Caudate nucleus (tissue), 63 donors: ENCODE measurements at places on chromosomes 7 and 10.
A peak's percentile ranks its signal among the peaks of the same experiment; 100 is the strongest.

DNA sequence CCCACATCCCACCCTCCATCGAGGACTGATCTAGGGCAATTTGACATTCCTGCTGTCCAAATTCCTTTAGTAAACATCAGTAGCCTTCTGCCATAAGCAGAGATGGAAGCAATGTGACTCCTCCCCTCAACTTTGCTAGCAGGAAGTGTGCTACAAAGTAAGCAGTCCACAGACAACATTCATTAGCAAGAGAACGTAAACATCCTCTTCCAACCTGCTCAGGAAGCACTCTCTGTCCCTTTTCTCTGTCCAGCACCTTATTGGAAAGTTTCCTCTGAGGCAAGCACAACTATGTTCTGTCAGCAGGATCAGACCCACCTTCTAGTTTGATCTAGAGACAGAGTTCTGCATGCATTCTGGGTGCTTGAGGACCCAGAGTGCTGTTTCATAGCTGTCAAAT, 48.1 kb upstream of the LRGUK start:
- DNase-seq, result no peak

GRCh38 chr7:107234436-107234835, 65.6 kb downstream of the HBP1 start:
- DNase-seq, result no peak

DNA sequence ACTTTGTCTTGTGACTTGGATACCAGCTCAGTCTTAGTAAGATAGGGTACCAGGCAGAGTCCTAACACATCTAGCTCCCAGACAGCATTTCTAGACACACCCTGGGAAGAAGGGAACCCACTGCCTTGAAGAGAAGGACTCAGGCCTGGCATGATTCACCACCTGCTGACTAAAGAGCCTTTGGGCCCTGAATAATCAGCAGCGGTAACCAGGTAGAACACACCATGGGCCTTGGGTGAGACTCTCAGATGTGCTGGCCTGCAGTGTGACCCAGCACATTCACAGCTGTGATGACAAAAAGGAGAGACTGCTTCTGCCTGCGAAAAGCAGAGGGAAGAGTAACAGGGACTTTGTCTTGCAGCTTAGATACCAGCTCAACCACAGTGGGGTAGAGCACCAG, 10.4 kb upstream of the TNKS2 start:
- DNase-seq, result no peak

DNA sequence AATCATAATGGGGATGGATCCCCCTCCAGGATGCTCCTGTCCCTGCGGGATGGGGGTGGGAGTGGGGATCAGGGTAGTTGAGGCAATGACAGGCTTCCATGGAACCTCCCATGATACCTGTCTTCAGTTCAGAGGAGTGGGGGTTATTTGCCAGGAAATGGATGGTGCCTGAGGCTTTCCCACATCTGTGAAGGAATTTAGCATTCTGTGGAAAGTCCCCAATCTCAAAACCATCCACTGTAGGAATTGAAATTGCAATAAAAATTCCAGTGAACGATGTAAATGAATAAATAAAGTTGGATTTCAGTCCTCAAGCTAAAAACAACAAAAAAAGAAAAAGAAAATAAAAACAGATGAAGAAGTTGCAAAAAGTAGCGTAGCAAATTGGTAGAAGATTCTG, 81.9 kb downstream of the CHRM2 start:
- DNase-seq, result no peak

- no peak for DNase-seq
These were observed 24.0 kb upstream of the RNF32 start for GRCh38 chr7:156616269-156617202.

DNA sequence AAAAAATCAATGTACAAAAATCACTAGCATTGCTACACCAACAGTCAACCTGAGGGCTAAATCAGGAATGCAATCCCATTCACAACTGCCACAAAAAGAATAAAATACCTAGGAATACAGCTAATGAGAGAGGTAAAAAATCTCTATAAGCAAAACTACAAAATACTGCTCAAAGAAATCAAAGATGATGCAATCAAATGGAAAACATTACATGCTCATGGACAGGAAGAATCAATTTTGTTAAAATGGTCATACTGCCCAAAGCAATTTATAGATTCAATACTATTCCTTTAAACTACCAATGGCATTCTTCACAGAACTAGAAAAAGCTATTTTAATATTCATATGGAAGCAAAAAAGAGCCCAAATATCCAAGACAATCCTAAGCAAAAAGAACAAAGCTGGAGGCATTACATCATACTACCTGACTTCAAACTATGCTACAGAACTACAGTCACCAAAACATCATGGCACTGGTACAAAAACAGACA, 116.3 kb downstream of the HPSE2 start:
- DNase-seq, result no peak

DNA sequence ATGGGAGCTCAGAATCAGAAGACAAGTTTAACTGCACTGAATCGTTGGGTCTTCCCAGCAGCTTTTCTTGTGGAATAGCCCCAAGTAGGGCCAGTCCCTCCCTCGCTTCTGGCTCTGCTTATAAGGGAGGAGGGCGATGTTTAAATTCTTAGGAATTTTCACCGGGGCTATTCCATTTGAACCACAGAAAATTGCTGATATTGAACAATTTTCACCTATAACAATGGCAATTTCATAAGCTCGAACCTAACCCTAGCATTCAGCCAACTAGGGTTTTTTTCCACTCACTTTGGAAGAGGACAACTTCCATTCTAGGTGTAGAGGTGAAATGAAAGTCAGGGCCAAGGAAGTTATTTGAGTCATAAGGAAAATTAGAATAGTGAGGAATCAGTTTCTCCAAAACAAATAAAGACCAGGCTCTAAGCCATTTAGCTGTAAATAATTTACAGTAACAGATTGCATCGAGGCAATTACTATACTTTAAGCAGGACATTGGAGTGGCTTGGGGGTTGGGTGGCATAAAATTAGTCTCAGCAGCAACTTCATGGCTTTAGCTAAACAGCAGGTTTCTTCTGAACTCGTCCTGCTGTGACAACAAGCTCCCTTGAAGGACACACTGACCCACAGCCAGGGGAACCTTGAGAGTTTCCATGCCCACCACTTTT, 1.5 kb upstream of the ATP6V0A4 start:
- DNase-seq, result no peak

GRCh38 chr10:83166344-83166743, 973.0 kb upstream of the GHITM start:
- DNase-seq, result no peak

DNA sequence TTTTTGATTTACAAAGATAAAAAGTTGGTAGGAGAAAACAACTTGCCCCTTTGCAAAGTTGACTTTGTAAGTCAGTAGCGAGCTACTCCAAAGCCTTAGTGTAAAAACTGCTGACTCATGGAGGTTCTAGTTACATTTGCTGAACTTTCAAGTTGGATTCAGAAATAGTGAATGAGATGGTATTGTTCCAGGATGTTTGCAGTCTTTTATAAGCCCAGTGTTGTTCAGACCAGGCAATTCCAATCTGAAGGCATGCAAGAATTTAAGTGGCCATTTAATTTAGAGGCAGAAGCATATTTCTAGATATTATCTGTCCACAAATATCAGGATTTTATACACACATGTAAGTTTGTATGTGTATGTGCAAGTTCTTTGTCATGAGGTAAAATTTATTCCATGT, 21.6 kb downstream of the TES start:
- DNase-seq, result no peak

- DNase-seq, result no peak
These were observed 148.0 kb downstream of the LRRN3 start for GRCh38 chr7:111238886-111239285.

DNA sequence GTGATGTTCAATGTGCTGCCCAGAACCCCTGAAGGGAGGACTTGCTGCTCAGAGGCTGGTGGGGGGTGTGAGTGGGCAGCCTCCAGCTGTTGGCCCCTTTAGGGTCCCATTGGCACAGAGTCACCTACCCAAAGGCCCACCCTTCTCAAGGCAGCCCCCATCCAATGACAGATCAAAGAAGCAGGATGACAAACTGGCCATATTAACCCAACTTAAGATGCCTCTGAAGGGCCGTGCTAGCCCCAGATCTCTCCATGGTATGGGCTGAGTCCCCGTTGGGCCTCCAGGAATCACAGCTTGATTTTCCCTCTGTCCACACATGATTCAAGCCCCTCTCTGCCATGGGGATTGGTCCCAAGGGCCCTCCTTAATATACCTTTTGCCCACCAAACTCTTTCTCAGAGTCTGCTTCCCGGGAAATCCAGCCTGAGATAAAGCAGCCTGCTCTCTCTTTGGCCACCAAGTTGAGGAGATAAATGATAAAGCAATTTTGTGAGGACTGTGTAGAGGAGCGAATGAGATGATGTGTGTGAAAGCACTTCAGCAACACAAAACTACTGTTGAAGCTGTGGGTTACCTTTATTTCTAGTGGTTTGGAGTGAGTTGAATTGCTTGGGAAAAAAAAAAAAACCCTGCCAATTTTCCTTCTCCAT, 38.2 kb upstream of the C10orf71 start:
- DNase-seq, result no peak

- DNase-seq, result peak; percentile 23
These were observed 23.4 kb downstream of the ATOH7 start for GRCh38 chr10:68208424-68209042.

- no peak for DNase-seq
These were observed 482.2 kb downstream of the PLXDC2 start for GRCh38 chr10:20298417-20298816.

DNA sequence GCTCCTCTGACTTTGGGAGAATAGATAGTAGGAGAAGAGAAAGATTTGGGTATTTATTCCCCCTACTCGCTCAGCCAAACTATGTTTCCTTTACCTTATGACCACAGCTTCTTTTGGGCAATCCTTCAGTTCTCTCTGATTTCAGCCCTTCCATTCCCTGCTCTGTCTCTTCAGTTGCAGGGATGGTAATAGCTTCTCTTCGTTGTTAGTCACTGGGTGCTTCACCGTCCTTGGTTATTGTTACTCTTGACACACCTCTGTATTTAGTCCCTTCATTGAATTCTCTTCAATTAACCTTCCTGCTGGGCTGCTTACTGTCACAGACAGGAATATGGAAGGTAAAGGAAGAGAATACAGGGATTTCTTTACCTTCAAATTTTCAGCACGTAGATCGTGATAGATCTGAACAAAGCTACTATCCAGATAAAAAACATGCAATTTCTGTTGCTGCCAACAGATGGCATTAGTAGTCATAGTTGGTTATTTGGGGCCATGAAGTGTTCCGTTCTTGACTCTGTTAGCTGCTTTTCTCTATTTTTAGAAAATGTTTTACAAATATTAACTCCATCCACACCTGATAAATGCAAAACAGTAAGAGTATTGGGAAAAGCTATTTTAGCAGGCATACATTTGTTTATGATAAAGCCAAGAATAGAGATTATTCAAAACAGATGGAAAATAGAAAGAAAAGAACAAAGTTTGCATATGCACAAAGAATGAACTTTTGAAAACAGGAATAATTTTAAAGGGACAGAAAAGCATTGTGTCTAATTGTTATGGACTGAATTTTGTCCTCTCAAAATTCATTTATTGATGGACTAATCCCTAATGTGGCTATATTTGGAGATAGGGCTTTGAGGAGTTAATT, 14.0 kb upstream of the PTTG1IP2 start:
- DNase-seq, result no peak

- no peak for DNase-seq
These were observed 153.2 kb upstream of the LYZL2 start for GRCh38 chr10:30782537-30783461.

GRCh38 chr10:96673318-96674099, 46.8 kb downstream of the PIK3AP1 start:
- DNase-seq, result no peak

- no peak for DNase-seq
These were observed 175.3 kb upstream of the KLF14 start for GRCh38 chr7:130909161-130909836.

DNA sequence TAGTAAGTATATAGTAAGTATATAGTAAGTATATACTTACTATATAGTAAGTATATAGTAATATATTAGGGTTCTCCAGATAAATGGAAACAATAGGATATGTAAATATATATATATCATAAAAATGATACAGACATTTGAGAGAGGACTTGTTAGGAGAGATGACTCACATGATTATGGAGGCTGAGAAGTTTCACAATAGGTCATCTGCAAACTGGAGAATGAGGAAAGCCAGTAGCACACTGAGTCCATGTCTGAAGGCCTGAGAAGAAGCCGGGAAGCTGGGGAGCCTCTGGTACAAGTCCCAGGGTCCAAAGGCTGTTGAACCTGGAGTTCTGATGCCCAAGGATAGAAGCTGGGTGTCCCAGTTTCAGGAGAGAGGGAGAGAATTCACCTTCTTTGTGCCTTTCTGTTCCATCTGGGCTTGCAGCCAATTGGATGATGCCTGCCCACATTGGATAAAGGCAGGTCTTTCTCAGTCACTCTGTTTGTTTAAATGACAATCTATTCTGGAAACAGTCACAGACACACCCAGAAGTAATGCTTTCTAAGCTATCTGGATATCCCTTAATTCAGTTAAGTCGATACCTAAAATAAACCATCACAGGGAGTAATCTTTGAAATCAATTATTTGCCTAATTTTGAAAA, 205.5 kb upstream of the CDC14C start:
- no peak for DNase-seq

GRCh38 chr7:87816389-87816788, 59.8 kb downstream of the SLC25A40 start:
- no peak for DNase-seq

- no peak for DNase-seq
These were observed at the start of gene TMEM176A for GRCh38 chr7:150800581-150801241. Gene TMEM176A (plus strand): TSS chr7:150800769. CDS start chr7:150801551, 782 bp downstream.

DNA sequence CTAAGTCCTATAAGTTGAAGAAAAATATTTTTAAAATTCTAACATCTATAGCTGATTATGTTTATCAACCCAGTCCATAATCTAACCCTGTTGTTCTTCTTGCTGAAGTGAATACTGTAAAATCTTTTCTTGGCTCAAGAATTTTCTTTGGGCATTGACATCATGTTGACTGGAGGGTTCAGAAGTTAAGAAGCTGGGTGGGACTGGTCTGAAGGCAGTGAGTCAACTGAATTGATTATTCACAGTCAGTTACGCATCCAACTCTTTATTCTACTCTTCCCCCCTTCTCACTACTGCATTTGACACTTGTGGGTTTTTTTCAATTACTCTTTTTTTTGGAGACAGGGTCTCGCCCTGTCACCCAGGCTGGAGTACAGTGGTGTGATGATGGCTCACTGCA, 31.0 kb downstream of the DENND2A start:
- DNase-seq, result no peak

DNA sequence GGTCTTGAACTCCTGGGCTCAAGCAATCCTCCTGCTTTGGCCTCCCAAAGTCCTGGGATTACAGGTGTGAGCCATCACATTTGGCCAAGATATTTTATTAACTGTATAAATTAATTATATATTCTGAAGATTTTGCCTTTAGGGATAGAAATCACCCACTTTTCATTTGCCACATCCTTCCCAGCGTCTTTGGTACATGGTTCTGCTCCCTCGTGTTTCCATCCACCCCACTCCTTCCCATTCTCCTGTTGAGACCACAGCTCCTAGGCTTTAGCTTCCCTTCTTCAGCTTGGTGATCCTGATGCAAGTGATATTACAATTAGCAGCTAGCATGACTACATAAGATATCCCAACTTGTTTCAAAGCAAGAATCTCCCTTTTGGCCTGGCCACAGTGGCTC, 8.4 kb downstream of the CPA1 start:
- DNase-seq, result no peak

- DNase-seq, result no peak
These were observed 30.8 kb upstream of the NRP1 start for GRCh38 chr10:33365301-33365700.

GRCh38 chr10:23053036-23053435, 42.3 kb upstream of the MSRB2 start:
- no peak for DNase-seq
